GM23248 (cell line): ENCODE measurements at places on chromosomes 2 and 18.

DNA sequence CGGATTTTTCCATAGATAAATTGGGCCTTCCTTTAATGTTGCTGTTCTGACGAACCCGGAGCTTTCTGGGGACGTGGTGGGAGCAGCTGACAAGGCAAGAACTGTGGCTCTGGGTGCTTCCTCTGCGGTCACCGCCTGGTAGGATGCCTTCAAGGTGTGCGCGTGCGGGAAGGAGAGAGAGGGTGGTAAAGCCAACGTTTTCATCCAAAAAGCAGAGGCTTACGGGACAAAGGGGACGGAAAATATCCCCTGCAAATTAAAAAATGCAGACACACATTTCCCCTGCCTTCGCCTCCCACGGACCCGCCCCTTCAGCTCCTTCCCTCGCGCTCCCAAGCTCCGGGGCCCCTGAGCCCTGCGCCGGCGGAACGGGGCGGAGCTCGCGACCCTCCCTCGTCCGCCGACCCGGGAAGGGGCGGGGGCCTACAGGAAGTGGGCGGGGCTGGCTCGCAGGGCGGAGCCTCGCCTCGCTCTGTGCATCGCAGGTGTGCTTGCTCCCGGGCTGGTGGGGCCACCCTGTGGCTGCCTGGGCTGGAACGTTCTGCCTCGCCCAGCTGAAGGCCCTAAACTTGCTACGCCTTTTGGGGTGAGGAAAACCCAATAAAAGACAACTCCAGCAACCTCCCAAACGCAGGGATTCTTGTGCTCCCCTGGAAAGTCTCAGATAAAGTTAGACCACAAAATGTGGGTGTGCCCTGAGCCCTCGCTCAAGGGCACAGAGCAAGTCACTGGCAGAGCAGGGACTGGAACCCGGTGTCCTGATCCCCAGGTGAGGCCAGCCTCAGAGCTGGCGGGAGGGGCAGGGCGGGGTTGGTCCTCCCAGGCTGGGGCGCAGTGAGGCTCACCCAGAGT, 25.4 kb upstream of the SLC66A3 start:
- no peak for DNase-seq

- DNase-seq: peak; percentile 49
Measured at GRCh38 chr2:23912054-23912453, 14.9 kb downstream of the ATAD2B start.

DNA sequence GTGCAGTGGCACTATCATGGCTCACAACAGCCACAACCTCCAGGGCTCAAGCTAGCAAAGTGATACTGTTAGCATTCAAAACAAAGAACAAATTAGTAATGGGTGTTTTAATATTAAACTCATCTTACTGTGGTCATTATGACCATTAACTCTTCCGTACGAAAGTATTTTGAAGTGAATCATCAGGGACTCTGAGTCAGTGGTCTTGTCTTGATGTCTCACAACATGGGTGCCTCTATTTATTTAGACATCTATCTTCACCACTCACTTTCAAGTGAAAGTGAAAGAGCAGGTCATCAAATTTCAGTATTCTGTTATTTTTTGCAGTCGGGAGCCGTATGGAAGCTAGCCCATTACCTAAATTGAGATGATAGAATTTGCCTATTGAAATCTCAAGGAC, 1118.2 kb downstream of the DPP10 start:
- no peak for DNase-seq

- peak; percentile 54 for DNase-seq
Measured at GRCh38 chr2:183248866-183249567, 124.8 kb downstream of the NUP35 start.

GRCh38 chr2:88053296-88053695, 2.3 kb downstream of the KRCC1 start:
- DNase-seq: peak; percentile 73

DNA sequence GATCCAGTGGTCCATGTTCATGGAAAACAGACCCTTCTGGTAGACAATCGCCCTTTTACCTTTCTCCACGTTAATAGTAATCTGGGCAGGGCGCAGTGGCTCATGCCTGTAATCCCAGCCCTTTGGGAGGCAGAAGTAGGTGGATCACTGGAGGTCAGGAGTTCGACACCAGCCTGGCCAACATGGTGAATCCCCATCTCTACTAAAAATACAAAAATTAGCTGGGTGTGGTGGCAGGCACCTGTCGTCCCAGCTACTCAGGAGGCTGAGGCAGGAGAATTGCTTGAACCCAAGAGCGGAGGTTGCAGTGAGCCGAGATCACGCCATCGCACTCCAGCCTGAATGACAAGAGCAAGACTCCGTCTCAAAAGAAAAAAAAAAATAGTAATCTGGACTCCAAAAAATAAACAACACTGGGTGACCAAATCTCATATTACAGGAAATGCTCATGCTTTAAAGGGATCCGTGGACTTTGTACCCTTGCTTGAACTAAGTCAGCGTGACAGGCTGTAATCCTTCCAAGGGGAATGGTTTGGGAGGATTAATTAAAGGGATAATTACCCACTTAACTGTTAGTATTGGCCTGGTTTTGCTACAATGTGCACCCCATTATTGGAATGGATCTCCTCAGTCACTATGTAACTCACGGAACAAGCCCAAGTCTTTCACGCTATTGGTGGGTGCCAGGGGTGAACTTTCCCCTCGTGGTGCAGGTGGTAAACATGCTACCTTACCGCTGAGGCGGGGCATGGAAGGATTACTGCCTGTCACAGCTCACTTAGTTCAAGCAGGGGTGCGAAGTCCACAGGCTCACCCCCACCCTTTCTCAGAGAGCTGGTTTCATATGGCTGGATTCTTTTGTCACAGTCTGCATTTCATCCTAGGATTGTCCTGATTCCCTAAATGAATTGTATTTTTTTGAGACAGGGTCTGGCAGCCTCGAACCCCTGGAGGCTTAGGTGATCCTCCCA, 36.7 kb downstream of the PROC start:
- no peak for DNase-seq

- DNase-seq: no peak
Measured at GRCh38 chr2:81672923-81673322, 1368.4 kb upstream of the LRRTM1 start.

- DNase-seq: no peak
Measured at GRCh38 chr2:105611333-105611637, 133.4 kb upstream of the NCK2 start.

DNA sequence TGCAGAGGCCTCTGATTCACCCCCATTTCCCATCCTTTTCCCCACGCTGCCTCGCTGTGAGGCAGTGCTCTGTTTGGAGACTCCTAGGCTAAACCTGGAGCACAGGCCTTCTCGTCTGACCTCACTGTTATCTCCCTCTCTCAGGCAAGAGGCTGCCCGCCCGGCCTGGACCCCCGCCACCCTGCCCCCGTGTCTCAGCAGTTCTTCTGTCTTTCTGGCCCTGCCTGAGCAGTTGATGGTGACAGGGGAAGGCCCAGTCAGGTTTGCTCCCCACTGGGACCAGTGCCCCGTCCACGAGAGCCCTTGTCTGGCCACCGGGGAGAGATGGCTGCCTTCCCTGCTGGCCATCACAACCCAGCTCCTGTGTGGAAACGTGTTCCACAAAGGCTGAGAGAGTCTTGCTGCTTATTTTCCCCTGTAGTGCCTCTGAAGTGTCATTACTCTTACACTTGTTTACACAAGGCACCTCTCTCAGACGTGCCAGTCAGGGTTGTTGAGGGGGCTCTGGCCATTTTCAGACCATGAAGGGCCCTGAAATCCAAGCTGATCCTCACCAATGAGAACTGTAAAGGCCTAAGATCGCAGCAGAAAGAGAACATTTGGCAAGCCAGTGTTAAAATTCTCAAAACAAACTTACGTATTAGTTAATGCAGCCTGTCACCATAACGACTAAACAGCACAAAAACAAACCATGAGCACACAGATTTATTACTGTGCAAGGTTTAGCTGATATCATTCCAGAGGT, 210.9 kb downstream of the NDUFA10 start:
- peak; percentile 21 for DNase-seq

DNA sequence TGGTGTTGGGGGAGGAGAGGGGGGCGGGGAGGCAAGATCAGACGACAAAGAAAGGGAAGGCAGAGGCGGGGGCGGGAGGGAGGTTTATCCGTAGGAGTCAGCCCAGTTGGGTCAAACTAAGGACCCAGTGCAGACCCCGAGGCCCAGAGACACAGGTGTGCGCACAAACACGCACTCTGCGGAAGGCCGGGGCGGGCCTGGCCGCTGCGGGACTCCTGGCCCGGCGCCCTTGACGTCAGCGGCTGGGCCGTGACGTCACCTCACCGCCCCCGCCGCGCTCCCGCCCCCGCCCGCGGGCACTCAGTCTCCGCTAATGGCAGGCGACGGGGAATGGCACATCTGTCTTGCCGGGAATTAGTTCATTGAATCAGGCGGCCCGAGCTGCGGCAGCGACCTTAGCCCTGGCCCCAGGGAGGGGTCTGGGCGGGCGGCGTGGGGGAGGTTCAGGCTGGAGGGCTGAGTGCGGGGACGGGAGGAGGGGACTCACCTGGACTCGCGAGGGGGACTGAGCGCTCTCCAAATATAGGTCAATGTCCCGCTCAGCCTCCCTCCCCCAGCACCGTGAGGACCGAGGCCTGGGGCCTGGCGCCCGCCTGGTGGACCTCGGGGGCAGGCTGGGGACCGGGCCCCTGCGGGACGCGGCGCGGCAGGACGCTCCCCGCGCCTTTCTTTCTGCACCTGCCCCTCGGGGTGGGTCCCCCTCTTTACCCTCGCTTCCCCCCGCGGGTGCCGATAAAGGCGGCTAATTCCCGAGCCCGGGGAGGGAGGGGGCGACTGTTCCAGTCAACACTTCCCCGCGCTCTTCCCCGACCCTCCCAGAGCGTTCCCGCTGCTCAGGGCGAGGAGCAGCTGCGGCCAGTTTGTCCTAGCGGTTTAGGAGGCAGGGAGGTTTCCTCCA, 15.5 kb upstream of the ECEL1 start:
- peak; percentile 56 for DNase-seq

DNA sequence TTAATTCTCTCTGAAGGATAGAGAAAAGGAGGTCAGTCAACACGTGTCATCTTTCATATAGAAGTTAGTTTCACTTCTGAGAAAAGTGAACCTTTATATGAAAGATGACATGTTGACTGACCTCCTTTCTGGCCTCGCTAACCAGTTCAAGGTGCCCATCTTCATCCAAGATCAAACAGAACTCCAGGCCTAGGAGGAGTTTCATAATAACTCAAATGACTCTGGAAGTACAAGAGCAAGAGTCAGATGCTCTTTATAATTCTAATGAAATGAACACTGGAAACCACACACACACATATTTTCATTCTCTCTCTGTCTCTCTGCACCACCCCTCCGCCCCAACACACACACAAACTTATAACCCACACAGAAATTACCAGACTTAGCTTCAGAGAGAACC, 16.3 kb downstream of the ANKRD44 start:
- no peak for DNase-seq

GRCh38 chr2:234462218-234462992, 34.5 kb downstream of the ARL4C start:
- no peak for DNase-seq

GRCh38 chr2:182057002-182057401, 71.3 kb downstream of the PPP1R1C start:
- DNase-seq: no peak

DNA sequence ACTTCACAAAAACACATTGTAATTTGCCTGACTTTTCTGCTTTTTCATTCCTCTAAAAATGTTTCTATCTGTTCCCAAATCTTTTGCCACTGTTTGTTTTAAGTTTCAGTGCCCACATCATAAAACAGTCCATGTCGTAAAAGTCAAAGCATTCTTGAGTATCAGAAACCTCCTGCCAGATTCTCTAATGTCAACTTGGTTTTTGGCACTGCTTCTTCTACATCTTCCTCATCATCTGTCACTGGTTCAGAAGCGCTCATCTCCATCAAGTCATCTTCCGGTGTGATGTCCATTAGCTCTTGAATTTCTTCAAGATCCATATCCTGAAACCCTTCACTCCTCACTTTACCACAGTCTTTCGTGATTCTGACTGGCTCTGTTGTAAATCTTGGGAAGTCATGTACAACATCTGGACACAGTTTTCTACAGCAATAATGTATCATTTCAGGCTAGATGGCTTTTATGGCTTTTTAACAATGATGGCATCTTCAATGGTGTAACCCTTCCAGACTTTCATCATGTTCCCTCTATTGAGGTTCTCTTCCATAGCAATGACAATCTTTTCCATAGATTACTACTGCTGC, 19.6 kb downstream of the CUL3 start:
- no peak for DNase-seq

- no peak for DNase-seq
Measured at GRCh38 chr2:193332941-193333340, 1138.2 kb upstream of the TMEFF2 start.

GRCh38 chr18:13809043-13809430, 14.9 kb upstream of the MC5R start:
- DNase-seq: no peak

DNA sequence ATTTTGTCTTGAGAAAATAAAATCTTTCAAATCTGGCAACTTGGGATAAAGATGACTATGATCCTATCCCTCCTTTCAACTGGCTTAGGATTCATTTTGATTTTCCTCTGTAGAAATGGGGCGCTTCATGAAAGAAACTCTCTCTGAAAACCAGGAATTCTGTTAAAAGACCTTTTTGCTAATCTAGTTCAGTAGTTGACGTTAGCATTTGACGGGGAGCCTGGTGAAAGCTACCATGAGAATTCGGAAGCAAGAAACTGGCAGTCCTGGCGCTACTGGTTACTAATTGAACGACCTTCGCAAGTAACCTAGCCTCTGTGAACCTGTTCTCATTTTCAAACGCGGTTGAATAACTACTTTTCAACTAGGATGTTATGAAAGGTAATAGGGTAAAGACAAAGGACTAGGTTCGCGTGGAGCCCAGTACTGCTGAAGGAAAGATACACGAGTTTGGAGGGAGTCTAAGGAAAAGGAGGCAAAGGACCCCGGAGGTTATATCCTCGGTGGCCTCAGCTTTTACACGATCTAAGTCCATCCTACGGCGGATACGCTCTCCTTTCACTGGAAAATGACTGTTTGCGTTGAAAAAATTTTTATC, 604 bp upstream of the STK11IP start:
- DNase-seq: peak; percentile 54

DNA sequence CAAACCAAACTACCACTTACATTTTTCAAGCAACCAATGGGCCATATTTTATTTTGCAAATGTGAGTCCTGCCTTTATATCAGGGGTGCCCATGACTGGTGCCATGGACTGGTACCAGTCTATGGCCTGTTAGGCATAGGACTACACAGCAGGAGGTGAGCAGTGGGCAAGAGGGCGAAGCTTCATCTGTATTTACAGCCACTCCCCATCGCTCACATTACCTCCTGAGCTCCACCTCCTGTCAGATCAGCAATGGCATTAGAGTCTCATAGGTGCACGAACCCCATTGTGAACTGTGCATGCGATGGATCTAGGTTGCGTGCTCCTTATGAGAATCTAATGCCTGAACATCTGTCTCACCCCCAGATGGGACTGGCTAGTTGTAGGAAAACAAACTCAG, 53.6 kb downstream of the CCDC68 start:
- no peak for DNase-seq

GRCh38 chr2:176039375-176039774, 37.3 kb upstream of the LNPK start:
- no peak for DNase-seq

- no peak for DNase-seq
Measured at GRCh38 chr18:11289248-11289647, 139.9 kb upstream of the PIEZO2 start.

DNA sequence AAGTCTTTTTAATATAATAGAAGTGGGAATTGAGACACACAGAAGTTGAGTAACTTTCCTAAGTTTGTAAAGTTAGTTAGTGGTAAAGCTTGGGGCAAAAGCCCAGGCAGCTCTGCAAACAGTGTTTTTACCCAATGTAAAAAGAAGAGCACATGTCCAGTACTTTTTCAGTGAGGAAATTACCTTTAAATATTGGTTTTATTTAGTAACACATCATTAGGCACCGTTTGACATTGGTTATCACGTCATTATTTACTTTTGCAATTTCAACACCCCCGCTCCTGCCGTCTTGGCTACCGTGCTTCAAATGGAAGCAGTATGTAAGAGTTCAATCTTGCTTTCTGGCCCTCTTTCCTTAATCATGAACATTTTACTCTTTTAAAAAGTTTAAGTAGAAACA, 807.9 kb downstream of the EPHA4 start:
- no peak for DNase-seq
